GM13977 (cell line): ENCODE measurements at places on chromosomes 2 and 18.
A peak's percentile ranks its signal among the peaks of the same experiment; 100 is the strongest.

GRCh38 chr2:36379710-36380448 is 24.3 kb downstream of the CRIM1 start:
- no peak for DNase-seq

DNA sequence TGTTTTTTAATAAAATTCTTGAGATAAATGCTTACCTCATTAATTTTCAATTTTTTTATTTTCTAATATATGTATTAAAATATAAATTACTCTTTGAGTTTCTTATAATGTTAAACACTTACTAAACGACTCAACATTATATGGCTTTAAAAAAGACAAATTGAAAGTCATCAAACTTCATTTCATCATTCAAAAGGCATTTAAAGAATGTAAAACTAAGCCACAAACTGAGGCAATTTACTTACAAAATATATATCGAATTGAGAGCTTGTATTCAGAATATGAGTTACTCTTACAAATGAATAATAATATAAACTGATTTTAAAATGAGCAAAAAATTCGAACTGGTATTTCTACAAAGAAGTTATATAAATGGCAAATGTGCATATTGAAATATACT is 1262.2 kb upstream of the PIK3C3 start:
- DNase-seq: no peak

DNA sequence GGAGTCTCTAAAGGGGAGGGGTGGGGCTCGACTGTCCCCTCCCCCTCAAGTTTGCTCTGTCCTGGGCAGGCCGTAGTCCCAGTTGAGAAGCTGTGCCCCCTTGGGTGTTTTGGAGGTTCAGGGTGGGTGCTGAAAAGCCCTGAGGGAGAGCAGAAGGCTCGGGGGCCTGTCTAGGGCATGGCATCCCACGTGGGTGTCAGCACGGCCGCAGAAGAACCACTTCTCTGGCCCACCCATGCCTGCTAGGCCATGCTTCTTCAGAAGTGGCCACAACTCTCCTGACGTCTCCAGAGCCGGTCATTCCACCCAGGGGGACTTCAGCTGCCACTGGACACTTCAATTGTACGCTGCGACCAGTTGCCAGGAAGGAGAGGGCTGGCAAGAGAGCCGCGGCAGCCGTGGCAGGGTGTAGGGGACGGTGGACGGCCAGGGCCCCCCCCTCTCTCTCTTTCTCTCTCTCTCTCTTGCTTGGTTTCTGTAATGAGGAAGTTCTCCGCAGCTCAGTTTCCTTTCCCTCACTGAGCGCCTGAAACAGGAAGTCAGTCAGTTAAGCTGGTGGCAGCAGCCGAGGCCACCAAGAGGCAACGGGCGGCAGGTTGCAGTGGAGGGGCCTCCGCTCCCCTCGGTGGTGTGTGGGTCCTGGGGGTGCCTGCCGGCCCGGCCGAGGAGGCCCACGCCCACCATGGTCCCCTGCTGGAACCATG is at the start of gene INPP5D:
TSS of gene INPP5D (plus strand) at position 546 of the 704 bp plus-strand sequence. CDS start at position 683, 137 bp downstream.
- DNase-seq: peak; percentile 81

DNA sequence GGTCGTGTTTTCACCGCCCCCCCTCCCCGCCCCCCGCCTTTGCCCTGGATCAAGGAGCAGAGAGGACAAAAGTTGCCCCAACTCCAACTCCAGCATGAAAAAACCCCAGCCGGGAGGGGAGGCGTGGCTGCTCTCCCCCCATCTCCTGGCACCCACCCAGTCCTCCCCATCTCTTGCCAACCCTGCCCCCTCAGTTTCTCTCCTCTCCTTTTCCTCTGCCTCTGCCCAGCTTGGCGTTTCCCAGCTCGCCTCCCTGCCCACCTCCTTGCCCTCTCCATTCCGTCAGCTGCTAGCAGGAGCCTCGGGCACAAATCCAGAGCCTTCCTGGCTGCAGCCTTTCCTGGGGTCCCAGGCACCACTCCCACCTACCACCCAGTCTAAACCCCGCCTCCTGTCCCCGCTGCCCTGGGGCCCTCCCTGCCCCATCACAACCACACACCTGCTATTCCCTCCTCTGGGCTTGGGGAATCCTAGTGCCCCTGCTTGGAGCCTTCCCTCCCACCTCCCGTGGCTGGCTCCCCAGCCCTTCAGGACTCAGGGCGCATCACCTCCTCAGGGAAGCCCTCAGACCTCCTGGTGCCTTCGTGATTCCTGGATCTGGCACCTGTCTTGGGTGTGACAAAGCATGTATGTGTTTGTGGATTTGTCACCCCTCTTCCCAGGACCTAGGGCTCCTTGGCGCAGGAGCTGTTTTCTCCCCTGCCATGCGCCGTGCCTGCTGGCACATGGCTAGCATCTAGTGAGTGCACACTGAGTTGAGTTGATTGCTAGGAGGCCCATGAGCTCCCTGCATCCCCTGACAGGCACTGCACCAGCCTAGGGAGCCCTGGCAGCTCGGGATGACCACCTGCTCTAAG is 209.1 kb downstream of the TFCP2L1 start:
- no peak for DNase-seq

GRCh38 chr2:197450465-197450864 is 2.9 kb upstream of the COQ10B start:
- no peak for DNase-seq

GRCh38 chr2:205171261-205171940 is 510.9 kb upstream of the NRP2 start:
- DNase-seq: no peak

GRCh38 chr2:108169982-108170625 is 69.7 kb upstream of the SULT1C3 start:
- DNase-seq: no peak

- DNase-seq: no peak
These were observed 131.0 kb upstream of the ZEB2 start for GRCh38 chr2:144650907-144651306.

DNA sequence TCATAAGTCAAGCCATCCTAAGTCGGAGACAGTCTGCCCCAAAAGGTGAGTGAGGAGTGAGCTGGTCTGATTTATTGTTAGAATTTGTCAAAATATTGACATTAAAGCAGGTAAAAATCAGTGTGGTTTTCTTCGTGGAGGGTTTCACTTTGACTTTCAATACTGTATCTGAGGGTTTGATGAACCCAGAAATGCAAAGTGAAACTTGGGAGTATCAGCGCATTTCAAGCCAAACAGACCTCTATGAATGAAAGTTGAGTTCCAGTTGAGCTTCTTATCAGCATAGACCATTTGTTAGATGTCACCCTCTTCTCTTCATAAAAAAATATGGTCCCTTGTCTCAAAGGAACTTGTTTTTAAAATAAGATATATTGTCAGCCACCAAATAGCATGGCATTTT is 21.7 kb upstream of the CXCR4 start:
- DNase-seq: no peak

- DNase-seq: no peak
These were observed 13.6 kb downstream of the AQP12A start for GRCh38 chr2:240705204-240705791.

DNA sequence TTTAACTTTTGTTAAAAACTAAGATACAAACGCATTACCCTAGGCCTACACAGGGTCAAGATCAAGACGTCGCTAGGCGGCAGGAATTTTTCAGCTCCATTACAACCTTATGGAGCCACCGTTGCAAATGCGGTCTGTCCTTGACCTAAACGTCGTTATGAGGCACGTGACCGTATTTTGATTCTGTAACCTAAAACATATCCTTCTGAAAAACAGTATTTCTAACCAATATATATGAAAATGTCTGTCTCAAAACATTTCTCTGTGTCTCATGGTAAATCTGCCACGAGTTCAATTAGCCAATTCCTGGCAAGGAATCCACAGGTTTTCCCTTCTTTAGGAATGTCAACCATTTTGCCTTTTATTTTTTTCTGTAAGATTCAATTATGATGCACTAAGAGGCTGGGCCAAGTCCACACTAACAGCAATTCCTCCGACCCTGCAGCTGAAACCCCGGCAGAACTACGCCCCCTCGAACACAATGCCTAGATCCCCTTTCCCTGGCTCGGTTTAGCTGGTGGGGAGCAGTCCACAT is 1.7 kb downstream of the RTN4 start:
- DNase-seq: no peak

DNA sequence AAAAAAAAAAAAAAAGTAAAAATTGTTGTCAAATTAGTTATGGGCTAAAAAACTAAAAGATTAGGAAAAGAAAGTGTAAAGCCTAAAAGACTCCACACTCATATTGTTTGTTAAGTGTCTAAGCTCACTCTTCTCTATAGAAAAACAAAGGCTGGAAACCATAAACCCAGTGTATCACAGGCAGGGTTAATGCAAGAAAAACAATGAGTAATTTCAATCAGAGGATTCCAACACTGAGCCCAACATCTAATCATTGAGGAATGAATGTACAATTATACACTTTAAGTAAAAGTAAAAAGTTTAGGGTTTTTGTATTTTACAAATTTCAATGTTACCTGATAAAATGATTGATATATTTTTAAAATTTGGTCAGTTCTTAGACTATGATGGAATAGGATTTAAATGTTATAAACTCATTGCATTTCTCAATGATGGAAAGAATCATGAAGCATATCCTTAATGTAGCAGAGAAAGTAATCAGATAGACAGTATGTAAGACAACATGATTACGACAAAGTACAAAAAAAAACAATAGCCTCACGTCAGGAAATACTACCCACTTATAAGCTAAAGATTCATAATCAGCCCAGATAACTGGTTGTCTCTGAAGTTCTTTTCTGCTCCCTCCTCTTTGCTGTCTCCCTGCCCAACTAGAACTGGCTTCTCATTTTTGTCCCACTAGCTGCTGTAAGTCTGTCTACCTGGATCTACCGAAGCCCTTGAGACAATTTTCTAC is 44.5 kb upstream of the SP3 start:
- no peak for DNase-seq

GRCh38 chr2:199903111-199903510 is 8.0 kb upstream of the C2orf69 start:
- DNase-seq: no peak

DNA sequence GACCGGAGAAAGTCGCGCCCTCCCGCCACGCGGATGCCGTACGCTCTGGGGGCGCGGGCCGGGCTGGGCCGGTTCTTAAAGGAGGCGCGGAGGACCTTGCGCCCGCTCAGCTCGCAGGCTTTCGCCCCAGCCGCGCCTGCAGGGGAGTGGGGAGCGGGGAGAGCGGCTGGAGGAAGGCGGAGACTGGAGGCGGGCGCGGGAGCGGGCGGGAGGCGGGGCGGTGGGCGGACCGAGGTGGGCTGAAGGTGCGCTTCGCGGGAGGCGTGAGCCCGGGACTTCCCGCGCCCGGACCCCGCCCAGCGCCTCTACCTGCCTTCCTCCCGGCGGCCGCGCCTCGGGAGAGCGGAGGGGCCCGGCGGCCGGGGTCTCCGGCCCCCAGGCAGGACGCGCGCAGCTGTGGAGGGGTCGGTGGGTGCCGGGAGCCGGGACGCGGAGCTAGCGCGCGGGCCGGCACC is at the start of gene ADRA2B:
TSS of gene ADRA2B (minus strand) at position 148 of the 455 bp plus-strand sequence. CDS start 422 bp downstream, outside the sequence.
- DNase-seq: peak; percentile 93

DNA sequence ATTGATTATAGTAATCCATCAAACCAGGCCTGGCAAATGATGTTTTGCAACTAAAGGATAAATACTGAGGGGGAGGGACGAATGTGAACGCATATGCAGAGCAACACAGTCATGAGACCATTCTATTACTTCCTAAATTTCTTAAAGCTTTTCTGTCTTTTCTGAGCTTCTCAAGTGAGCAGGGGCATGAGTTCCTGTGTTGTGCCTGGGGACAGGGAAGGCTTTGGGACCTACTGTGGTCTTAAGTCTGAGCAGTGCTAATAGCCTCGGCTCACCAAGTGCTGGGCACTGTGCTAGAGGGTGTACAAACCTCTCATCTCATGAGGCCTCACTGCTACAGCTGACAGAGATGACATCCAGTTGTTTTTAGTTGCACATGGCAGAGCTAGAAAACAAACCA is 182.4 kb downstream of the NEDD4L start:
- no peak for DNase-seq

DNA sequence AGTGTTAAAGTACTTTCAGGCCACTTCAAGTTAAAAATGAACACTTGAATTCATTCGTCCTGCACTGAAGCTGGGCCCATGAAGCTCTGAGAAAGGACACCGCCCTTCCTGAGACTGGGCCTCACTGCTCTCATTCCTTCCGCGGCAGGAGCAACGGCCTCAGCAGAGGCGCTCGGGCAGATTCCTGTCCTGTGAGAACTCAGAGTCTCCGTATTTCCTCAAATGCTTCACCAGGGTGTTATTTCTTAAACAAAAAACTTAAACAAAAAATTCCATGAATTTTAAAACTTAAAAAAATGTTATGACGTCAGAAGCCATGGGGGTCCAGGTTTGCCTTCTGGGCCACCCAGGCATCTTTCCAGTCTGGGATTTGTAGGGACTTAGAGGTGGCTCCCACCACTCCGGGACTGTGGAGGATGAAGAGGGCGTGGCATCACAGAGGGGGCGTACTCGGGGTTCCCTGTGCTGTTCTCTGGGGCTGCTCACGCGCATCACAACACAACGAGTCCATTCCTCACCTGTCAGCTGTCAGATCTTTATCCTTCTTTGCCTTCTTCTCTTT is 115.9 kb upstream of the ASB18 start:
- no peak for DNase-seq

- peak; percentile 61 for DNase-seq
These were observed 33.3 kb downstream of the IL1R2 start for GRCh38 chr2:102025016-102025501.

DNA sequence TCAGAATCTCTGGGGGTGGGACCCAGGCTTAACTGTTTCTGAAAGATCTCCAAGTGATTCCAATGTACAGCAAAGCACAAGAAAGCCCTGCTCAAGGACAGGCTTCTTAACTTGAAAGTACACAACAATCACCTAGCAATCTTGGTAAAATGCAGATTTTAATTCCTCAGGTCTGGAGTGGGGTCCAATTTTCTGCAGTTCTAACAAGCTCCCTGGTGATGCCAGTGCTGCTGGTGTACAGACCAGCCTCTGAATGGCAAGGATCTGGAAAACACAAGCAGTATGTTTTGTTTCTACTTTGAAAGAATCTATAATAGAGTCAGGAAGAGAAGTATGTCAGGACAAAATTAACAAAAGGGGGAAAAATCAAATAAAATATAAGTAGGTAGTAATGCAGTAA is 7.8 kb upstream of the TMEM163 start:
- no peak for DNase-seq

GRCh38 chr2:213119061-213119809 is 32.2 kb downstream of the IKZF2 start:
- DNase-seq: peak; percentile 29

- DNase-seq: no peak
These were observed 30.2 kb downstream of the GAREM1 start for GRCh38 chr18:32440518-32440917.

DNA sequence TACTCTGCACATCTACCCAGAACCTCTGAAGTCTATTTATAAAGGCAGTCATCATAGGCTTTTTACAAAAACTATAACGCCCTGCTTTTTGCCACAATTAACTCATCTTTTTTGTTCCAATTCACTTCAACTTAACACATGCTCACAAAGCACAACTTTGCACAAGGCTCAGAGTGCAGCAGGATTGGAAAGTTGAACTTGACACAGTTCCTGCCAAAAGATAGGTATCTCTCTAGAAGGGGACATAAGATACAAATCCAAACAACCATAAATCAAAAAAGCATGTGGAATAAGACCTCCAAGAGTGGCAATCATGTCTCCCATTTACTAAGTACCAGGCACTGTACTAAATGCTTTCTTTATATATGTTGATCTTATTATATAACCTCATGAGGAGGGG is 36.2 kb downstream of the RPL37A start:
- DNase-seq: no peak

- DNase-seq: peak; percentile 23
These were observed 54.7 kb downstream of the ARHGAP15 start for GRCh38 chr2:143183804-143184463.
